SIG-M5 (cell line): ENCODE measurements at places on chromosomes 2 and 18.
A peak's percentile ranks its signal among the peaks of the same experiment; 100 is the strongest.

DNA sequence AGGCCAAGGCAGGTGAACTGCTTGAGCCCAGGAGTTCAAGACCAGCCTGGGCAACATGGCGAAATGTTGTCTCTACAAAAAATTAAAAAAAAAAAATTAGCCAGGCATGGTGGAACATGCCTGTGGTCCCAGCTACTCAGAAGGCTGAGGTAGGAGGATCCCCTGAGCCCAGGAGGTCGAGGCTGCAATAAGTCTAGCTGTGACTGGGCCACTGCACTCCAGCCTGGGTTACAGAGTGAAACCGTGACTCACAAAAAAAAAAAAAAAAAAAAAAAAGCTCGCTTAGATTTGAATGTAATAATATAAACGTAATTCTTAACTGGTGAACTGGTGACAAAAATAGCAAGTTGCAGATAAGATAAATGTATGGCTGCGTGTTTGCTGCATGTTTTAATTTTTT lies 56.5 kb downstream of the TFCP2L1 start:
- DNase-seq: no peak

DNA sequence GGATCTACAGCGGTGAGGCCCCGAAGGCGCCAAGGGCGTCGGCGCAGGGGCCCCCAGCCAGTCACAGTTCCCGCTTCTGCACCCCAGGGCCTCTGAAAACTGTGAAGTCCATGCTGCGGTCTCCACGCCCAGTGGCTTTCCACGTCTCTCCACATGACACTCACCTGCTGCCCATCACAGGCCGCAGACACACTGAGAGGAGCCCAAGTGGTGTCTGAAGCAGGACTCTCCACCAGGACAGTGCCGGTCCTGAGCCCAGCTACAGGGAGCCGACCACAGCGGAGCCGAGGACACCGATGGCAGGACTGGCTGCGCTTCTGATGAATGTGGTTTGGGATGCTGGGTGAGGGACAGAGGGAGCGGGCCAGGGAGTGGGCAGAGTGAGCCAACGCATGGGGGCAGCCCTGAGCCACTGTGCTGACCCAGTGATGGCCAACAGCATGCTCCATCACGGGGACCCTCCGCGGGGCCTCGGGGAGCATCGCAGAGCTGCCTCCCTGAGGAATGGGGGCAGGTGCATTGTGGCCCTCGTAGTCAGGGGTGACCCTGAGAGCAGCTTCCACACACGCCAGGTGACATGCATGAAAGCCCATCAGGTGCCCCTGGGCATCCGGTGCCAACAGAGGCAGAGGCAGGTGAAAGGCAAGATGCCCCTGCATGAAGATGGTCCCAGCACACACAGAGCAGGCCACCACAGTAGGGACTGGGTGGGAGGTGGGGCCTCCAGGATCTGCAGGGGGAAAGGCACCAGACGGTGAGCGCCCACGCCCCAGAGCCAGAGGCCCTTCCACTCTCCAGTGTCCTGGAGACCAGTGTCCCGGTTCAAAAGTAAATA lies 116.6 kb downstream of the HDAC4 start:
- DNase-seq: no peak

DNA sequence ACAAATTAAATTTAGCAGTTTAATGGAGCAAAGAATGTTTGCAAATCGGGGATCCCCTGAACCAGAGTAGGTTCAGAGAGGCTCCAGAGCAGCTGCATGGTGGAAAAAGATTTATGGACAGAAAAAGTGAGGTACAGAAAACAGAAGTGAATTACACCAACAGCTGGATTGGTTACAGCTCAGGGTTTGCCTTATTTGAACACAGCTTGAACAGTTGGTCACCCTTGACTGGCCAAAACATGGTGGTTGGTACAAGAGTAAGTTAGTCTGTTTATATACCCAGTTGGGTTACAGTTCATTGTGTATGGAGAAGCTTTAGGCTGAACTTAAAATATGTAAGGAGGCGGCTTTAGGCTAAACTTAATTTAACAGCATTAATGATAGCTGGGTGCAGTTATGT lies 5.4 kb upstream of the CDCA7 start:
- no peak for DNase-seq

DNA sequence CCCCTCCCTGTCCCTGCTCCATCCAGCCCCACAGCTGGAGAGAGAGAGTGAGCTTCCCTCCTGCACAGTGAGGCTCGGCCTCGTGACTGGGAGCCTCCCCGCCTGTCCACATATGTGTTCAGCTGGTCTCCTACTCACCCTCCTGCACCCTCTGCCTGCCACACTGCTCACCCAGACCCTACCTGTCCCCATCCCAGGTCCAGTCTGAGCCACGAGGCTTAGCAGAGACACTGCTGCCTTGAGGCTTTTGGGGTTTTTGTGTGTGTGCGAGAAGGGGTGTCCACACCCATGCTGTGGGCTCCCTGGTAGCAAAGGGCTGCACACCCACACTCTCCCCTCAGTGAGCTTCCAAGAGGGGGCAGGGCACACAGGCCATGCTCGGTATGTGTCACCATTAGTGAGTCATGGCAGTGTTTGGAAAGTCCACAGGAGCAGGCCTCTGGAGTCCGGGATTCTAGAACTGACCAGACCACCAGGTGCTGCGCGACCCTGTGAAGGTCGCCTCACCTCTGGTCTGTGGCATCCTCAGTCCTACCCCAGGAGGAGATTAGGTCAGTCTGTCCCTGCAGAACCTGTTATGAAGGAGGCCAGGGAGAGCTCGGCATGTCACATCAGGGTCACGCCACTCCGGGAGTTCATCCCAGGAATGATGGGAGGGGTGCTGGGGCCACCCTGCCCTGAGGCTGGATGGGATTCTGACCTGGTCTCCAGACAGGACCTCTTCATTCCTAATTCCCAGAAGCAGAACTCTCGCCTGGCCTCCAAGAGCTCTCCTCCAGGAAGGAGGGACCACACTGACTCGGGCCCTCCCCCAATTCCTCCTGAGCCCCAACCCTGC lies 39.9 kb upstream of the SMAD7 start:
- no peak for DNase-seq

DNA sequence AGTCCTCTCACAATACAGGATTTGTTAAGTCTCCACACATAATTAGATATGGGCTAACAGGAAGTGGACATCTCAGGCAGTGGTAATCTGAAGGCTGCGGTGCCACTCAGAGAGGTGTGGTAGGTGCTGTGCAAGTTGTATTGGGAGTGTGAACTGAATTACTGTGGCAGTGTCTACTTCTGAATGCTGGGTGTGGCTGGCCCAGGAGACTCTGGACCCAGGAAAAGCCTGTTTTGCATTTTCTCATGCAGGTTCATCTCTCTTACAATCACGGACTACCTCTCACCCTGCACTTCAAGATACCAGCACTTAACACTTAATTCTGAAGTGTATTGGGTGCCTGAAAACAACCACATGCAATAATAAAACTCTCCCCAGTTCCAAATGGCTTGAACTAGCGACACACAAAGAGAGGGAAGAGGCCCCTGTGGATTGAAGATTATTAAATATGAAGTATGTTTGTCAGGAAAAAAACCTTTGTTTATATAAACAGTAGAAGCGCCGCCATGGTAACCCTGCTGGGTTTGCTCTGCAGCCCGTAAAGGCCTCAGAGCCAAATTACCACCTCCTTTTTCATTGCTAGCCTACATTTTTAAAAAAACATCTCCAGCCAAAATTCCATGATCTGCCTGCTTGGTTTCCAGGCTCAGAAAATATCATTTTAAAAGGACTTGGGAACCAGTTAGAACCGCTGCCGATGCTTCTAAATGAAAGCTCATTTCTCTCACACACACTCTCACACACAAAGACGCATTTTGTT lies 77.5 kb downstream of the GFPT1 start:
- DNase-seq: no peak

GRCh38 chr2:73917696-73918207 lies 8.9 kb upstream of the DGUOK start:
- DNase-seq: no peak

DNA sequence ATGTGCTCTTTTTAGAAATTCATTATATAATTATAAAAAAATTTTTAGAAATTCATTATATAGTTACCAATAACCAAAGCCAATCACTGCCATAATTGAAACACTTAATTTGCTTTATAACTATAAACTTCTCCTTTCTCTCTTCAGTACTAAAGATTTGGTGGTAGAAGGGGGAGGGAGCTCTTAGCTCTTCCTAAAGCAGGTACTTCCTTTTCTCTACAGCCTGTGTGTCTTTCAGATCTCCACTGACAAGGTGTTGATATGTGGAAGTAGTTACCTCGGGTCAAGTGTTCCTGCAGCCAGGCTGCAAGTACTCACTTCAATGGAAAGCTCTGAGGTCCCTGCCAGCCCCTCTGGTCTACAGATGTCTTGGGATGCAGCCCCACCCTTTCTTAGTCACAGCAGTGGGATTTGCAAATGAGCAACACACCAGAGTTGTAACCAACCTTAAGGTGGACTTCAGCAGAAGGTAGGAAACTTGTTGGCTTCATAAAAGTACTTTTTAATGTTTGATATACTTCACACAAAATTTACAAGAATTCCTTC lies 690.0 kb downstream of the ARHGAP15 start:
- DNase-seq: no peak

GRCh38 chr2:20062615-20063545 lies 11.5 kb upstream of the LAPTM4A start:
- DNase-seq: no peak

DNA sequence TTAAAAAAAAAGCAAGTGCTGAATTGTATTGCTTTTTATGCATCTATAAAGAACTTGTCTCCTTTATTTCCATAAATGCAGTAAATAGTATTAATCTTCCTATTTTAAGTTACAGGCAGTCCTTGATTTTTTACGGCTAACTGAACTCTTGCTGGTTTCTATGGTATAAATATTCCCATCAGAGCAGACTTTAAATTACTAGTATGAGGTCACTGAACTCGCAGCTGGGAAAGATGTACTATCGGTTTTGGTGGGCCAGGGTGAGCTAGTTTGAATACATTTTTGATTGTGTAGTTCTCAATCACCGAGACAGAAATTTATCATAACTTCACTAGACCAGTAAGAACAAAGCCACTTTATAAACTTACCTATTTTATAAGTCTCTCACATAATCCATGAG lies 20.9 kb upstream of the KDSR start:
- DNase-seq: no peak

DNA sequence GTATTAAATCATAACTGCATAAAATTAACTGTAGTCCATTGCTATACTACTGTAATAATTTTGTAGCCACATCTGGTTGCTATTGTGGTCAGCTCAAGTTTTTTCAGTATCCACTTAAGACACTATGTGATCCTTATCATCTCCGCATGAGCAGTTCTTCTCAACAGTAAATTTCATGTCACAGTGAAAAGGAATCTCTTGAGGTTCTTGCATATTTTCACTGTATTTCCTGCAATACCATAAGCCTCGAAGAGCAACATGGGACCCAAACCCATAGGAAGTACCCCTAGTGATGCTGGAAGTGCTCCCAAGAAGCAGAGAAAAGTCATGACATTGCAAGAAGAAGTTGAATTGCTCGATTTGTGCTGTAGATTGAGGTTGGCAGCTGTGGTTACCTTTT lies 86.7 kb downstream of the LDLRAD4 start:
- DNase-seq: no peak

DNA sequence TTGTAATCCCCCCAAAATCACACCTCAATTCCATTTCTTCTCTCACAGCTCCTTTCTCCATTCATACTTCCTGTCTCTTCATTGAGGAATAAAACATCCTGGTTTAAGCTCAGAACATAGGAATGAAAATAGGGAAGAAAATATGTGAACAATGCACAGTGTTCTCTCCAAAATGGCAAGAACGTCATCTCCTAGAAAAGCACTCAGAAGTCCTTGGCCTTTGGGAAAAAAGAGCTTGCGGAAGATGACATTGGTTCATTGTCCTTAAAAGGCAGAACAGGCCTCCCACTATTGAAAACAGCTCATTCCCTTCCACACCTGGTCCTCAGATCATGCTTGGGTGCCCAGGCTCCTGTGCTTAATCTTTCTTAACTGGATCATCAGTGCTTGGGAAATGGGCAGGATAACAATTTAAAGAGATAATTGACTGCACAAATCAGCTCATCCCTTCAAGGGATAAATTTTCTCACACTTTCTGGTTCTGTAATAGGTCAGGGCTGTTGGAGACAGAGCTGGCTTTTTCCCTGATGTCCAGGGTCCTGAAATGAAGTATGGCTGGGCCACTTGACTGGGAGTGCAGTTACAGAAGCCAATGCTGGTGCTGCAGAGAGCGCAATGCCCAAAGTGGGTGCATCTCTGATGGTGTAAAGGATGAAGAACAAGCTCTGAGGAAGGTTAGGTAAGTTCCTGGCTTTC lies 69.2 kb downstream of the MARCHF4 start:
- no peak for DNase-seq

DNA sequence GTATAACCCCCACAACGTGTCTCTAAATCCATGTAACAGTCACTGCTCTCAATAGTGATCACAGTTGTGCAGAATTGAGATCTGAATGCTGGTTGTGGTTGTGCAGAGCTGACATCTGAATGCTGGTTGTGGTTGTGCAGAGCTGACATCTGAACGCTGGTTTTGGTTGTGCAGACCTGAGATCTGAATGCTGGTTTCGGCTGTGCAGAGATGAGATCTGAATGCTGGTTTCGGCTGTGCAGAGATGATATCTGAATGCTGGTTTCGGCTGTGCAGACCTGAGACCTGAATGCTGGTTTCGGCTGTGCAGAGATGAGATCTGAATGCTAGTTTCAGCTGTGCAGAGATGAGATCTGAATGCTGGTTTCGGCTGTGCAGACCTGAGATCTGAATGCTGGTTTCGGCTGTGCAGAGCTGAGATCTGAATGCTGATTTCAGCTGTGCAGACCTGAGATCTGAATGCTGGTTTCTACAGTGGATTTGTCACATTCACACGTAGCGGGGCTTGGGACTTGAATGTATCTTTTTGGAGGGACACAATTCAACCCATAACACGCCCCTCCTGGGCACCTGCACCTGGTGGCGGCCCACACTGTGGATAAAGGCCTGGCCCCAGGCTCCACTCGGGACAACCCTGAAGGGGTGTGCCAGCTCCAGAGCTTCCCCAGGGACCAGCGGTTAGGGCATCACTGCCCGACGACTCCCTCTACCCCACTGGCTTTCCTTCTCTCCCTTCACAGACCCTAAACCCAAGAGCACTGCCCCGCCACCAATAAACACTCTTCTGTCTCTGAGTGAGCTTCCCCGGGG lies 51.1 kb upstream of the SLC66A3 start:
- no peak for DNase-seq

DNA sequence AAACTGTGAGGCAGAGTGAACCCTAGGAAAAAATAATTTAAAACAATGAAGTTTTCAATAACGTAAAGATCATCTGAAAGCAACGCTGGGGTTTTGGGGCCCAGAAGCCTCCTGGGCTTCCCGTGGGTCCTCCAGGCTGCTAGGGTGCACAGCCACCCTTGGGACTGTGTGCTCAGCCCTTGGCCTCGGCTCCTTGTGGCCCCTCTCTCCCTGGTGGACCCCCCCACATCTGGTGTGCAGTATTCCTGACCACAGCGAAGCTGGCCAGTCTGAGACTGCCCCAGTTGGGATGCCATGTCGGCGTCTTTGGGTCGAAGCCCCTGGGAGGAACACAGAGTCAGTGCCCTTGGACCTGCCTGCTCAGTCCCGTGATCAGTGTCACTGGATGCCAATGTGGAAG lies 53.0 kb downstream of the ACKR3 start:
- no peak for DNase-seq

GRCh38 chr2:175036582-175037018 lies 31.4 kb upstream of the CHN1 start:
- DNase-seq: peak; percentile 16

GRCh38 chr2:138949517-138949916 lies 169.3 kb upstream of the NXPH2 start:
- DNase-seq: no peak
